Inflammatory macrophage (primary cell): ENCODE measurements at places on chromosomes 3 and 15.

DNA sequence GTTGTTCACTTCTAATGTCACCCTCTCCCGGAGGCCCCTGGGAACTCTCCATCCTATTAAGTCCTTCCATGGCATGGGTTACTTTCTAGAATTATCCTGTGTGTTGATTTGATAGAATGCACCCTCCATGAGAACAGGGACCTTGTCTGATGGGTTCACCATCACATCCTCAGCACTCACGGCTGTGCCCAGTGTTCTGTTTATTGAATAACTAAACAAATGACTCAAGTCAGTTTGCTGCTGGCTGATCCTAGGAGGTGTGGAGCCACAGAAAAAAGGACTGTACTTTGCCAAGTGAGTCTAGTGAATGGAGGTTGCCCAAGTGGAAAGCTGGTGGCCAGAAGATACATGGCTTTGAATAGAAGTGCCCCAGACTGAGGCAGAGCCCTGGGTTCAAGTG lies 48.5 kb upstream of the RAB6B start:
- DNase-seq: no peak

DNA sequence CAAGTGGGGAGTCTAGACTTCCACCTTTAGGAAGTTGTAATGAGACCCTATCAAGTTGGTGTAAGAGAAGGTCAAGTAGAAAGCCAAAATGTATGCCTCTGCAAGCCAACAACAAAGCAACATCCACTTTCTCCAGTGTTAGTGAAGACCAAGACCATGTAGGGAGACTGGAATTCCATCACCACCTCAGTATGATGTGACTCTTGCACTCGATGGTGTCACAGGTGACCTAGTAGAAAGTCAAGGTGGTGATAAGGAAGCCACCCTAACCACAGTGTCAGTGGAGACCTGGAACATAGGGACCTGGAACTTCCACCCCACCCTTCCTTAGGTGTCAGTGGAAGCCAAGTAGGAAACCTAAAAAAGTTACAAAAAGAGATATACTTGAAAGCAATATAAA lies 278.1 kb upstream of the KCNMB2 start:
- no peak for DNase-seq

DNA sequence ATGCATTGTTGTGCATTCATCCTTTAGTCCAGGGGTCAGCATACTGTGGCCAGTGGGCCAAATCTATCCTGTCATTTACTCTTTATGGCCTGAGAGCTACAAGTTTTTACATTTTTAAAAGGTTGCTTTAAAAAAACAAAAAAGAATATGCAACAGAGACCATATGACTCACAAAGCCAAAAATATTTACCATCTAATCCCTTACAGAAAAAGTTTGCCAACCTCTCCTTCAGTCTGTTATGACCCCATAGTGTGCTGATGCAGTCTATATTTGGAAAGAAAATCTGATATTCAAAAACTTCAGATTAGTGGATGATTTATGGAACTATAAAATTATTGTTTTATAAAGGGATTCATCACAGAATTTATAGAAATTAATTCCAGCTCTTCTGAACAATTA lies 237.5 kb upstream of the IL12A start:
- no peak for DNase-seq

GRCh38 chr3:129555153-129555550 lies 12.2 kb downstream of the H1-8 start:
- no peak for DNase-seq

GRCh38 chr3:14373753-14374376 lies 28.5 kb upstream of the SLC6A6 start:
- DNase-seq: no peak

GRCh38 chr15:83379579-83379959 lies 67.6 kb upstream of the SH3GL3 start:
- no peak for DNase-seq

GRCh38 chr15:51312166-51313073 lies 26.0 kb downstream of the CYP19A1 start:
- DNase-seq: no peak

GRCh38 chr3:52237657-52238172 lies 1.2 kb downstream of the TWF2 start:
- peak; percentile 82 for DNase-seq

DNA sequence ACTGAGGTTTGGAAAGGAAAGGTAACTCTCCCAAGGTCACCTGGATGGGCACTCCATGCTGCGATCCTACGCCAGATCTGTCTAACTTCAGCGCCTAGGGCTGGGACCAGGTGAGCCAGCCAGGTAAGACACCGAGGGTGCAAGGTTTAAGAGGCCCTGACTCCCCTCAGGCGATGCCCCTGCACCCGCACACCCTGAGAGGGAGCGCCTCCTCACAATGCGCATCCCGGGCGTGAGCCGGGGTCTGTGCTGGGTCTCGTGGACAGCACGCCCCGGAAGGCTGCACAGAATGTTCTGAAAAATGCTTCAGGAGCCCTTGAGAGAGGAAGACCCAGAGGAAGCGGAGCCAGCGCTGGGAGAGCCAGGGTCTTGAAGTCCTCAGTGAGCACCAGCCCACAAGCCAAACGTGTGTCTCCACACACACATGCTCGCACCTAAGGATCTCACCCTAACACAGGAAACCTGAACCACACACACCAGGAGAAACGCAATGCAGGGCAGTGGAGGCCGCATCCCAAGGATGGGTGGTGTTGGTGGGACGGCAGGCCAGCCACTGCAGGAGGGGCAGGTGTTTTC lies 142.0 kb downstream of the ADAMTS17 start:
- no peak for DNase-seq

DNA sequence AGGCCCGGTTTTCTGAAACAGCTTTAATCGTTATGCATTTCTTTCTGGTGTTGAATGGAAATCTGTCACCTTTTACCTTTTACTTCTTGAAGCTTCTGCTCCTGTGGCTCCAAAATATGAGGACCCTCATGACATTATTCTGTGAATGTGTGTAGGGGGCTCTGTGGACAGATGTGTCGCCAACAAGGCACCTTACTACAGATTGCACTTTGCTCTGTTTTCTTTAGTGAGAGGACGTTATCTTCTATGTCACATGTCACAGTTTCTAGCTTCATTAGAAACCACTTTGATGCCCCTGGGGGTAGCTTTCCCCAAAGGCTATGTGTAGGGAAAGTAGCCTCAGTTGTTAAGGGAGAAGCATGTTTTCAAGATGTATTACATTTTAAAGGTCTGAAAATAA lies 195.6 kb downstream of the ZNF621 start:
- DNase-seq: no peak

DNA sequence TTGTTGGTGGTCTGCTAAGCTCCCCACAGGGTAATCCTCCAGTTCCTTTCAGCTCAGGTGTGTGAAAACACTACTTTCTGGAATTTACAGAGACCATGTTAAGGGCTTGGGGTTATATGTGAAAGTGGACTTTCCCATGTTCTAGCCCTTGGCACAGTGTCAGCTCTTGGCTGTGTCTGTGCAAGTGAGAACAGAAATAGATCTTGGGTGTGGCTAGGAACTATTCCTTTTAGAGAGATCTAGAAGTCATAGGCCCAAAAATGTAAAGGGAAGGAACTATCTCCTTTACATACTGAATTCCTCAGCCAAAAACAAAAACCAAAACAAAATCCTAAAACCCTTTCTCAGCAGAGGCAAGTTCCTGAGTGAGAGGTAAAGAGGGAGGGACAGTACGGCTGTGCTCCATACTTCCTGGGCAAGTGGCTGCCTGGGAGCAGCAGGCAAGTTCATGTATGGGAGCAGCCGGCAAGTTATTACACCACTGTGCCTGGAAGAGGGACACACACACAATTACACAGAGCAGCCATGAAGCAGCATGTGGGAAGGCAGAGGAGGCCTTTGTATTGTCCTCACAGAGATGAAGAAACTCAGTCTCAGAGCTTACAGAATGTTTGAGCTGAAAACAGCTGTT lies 19.9 kb upstream of the C3orf62 start:
- no peak for DNase-seq

- DNase-seq: no peak
Observed at GRCh38 chr15:45088801-45089711, 24.9 kb downstream of the DUOX2 start.

- no peak for DNase-seq
Observed at GRCh38 chr3:197682713-197683112, 54.0 kb downstream of the RUBCN start.

GRCh38 chr15:64051407-64052259 lies 5.3 kb upstream of the DAPK2 start:
- DNase-seq: no peak

DNA sequence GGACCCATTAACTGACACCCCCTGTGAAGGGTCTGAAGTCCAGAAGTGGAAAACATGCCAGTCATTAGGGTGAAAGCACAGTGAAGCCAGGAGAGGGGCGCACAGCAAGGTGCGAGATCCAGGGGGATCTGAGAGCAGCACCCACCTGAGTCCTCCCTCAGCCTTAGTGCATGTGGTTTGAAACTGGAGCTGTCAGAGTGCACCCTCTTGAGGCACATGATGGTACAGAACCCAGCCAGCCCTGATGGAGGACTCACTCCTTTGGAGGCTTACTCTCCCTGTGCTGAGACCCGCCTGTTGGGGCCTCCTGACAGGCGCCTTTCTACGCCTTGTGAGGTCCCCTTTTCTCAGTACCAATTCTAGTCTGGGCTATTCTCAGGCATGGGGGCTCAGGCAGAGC lies 77.8 kb downstream of the IL20RB start:
- no peak for DNase-seq

- no peak for DNase-seq
Observed at GRCh38 chr3:105538483-105538882, 171.8 kb downstream of the ALCAM start.

GRCh38 chr3:72465853-72466252 lies 382.4 kb downstream of the SHQ1 start:
- DNase-seq: no peak

GRCh38 chr3:135009014-135009413 lies 214.0 kb downstream of the EPHB1 start:
- no peak for DNase-seq

DNA sequence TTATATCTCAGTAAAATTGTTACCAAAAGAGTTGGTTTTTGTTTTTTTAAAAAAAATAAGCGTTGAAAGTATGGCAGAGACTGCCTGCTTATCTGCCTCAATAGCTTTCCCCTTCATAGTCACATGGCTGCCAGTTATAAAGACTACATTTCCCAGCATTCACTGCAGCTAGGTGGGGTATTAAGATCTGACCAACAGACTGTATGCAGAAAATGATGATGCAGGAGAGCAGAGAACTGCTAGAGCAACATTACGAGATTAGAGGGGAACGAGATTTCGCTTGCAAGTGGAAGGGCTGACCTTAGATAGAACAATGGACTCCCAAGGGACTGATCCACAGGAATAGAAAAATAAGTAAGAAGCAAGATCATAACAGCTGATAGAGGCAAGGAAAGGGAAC lies 14.3 kb downstream of the RHOA start:
- DNase-seq: no peak

GRCh38 chr15:94704421-94704820 lies 473.1 kb downstream of the MCTP2 start:
- no peak for DNase-seq

GRCh38 chr3:40534283-40534682 lies 9.5 kb downstream of the ZNF621 start:
- DNase-seq: no peak

- no peak for DNase-seq
Observed at GRCh38 chr3:62332835-62333244, 40.5 kb downstream of the FEZF2 start.

DNA sequence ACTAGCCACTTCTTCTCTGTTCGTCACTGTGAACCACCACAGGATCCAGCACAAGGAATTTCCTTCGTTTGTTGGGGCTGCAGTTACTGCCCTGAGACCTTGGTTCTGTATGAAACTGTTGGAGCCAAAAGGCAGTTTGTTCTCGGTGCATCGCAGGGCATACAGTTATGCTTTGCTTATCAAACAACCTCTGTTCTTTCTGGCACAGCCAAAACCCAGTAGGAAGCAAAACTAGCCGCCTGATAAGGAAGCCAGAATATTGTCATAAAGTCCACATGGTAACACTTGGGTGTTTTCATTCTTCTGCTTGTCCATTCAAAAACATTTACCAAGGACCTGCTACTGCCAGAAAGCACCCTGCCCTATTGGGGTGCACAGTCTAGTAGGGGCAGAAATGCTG lies 116.1 kb downstream of the RAB11A start:
- DNase-seq: no peak

- DNase-seq: no peak
Observed at GRCh38 chr15:42672444-42672843, 64.5 kb downstream of the CDAN1 start.

DNA sequence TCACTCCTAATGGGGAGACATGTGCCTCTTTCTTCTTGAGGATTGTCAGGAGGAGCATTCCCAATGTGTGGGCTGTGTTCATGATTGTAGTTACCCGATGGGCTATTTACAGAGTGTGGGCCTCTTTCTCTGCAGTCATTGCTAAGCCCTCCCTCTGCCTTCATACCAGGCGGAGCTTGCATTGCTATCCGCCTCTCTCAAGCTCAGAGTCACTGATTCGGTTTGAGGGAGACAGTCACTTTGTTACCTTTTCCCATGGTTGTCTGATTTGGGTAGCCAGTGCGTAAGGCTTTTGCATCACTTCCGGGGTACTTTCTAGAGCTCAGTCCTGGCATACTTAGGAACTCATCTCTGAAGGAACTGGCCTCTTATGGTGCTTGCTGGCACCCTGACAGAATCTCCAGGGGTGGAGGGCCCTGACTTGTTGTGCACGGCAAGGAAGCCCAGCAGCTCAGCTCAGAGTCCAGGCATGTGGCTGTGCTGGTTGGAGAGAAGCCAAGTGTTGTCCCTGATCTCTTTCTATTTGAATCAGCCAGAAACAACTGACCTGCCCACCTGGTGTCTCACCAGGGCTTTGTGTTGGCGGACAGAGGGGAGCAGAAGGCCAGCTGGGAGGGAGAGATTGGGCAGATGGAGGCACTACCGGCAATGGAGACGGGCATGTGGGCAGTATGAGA lies 79.8 kb downstream of the EPHB1 start:
- no peak for DNase-seq

DNA sequence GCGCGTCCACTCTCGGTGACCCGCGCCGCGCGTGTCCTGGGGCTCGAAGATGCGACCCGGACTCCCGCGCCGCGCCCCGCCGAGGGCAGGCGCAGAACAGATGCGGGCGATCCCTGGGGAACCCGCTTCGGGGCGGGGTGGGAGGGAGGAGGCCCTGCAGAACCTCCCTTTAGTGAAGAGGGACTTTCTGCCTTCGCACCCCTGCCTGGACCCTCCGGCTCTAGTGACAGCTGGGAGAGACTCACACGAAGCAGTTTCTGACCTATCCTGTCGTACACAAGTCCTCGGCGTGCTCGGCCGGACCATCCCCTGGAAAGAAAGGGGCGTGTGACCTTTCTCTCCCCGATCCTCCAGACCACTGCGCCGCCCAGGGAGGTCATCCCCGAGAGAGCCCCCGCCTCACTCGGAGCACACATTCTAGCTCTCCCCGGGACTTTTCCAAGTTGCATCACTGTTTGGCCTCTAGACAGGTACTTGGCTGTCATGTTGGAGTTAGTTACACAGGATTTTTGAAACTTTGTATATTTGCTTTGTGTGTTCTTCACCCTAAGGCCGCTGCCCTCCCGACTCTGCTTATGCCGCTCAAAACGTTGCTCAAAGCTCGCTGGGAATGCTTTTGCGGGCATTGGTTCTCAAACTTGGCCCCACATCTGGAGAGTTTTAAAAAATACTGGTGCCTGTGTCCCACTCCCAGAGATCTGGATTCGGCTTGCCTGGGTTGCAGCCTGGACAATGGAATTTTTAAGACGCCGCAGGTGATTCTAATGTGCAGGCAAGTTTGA lies 582 bp downstream of the CGNL1 start:
- DNase-seq: no peak

GRCh38 chr3:175155172-175155571 lies 296.0 kb downstream of the NAALADL2 start:
- DNase-seq: no peak
